Stimulated activated CD8-positive, alpha-beta memory T cell treated with anti-CD3 and anti-CD28 coated beads, Interleukin-15, amount 100 ng/mL, for 4 hours (primary cell): ENCODE measurements at places on chromosomes 12 and 14.

GRCh38 chr14:52077256-52077979, 8.6 kb upstream of the NID2 start:
- no peak for DNase-seq

- DNase-seq = no peak
Observed at GRCh38 chr12:81819991-81820633, 61.0 kb upstream of the PPFIA2 start.

DNA sequence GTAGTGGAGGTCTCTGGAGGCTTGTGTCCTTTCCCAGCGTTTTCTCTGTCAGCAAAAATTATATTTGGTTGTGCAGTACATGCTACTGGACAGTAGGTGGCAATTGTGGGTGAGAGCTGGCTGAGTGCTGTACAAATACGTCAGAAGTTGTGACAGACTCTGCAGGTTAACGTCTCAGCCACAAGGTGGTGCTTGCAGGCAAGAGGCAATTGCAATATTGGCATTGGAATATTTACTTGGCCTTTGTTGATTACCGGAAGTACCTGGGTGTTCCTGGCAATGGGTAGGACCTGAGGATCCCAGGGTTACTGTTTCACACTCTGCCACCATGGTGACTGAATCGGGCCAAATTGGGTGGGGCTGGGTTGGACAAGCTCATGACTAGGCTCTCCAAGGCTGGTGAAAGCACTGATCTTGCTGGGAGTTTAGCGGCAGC, 333.9 kb upstream of the LMO3 start:
- no peak for DNase-seq

DNA sequence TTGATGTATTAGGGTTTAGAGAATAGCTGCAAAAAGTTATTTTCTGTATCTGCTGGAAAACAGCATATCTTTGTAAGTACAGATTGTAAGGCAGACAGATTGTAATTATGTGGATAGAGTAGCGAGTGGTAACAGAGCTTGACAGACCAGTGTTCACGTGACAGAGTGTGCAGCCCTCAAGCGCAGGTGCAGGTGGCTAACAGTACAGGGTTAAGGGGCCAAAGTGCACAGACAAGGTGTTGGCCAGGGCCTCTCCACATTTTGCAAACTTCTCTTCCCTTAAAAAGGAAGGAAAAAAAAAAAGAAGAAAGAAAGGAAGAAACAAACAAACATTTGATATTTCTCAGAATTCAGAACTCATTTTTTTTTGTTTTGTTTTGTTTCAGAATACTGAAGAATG, 25.2 kb upstream of the KLHL42 start:
- no peak for DNase-seq

DNA sequence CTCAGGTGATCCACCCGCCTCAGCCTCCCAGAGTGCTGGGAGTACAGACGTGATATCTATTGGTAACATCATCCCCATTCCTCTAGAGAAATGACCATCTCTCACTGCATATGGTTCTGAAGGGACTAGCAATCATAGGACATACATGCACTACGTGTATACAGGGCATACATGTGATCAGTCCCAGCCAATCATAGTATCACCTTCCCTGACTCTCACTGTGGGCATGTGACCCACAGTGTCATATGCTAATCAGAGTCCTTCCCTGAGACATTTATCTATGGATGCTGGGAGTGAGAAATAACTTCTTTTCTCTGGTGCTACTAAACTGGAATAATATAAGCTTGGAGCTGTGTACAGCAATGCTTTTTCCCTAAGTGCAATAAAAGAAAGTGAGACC, 12.1 kb upstream of the FBXW8 start:
- DNase-seq = no peak

DNA sequence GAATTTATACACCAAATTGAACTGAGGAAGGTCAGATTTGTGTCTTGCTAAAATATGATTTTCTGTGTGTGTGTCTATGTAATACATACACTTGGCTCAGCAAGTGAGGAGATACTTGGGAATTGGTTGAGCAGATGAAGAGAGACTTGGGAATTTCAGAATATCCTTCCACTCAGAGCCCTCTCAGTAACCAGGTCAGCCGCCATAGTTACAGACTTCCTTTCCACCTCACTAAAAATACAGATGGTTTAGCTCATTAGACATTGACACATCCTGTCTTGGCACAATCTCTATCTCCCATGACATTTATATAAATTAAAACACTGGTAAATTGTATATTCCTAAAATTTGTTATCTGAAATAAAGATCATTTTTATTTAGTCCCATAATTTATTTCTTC, 15.9 kb downstream of the PIK3C2G start:
- no peak for DNase-seq

DNA sequence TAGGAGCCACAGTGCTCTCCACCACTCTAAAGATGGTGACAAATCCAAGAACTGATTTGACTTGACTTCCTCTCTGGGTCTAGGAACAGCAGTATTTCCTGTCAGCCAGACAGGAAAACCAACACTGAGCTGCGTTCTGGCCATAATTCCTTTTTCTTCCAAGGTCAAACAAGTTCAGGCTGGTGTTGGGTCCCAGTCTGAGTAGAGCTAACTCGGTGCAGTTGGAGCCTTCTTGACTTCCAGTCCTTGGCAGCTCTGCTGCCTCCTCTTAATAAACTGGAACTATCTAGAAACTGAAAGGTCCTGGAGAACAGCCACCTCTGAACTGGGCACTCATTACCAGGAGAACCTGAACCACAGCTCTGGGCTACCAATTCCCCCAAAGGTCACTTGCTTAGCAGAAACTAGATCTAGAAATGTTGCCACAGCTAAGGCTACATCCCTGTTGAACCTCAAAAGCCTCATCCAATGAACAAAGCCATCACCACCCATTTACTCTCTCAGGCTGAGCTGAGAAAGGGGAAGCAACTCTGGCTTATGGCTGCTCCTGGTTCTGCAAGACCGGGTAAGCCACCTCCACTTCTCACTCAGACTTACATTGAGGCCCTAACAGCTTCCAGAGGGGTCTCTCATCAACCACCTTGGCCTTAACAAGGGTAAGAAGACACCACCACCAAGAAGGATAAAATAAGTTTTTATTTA, 27.7 kb downstream of the MAX start:
- DNase-seq = no peak

GRCh38 chr12:13204428-13204827, 7.9 kb downstream of the EMP1 start:
- DNase-seq = no peak

DNA sequence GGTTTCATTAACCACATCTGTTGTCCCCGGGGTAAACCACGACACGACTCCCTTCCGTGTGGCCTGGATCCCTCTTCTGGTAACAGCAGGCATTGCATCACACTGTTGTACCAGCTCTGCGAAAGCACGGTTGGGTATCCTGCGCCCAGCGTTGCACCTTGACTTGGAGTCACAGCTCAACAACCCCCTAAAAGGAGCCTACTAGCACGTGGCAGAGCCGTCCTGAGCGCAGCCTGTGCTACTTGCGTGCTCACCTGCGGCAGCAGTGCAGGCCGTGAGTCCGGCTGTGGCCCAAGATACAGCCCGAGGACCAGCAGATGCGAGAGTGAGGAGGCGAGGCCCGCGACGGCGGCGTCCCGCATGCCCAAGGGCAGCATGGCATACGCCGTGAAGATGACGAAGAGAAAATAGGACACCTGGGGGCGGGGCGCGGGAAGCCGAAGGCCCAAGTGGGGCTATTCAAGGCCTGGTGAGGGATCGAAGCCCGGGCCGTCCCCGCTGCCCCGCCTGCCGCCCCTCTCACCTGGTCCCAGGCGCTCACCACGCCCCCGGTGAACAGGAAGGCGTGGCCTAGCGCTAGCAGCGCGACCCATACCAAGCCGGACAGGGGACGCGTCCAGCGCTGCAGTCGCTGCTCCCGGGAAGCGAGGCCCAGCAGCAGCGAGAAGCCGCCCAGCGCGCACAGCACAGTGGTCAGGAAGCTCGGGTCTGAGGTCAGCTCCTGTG, 2.4 kb downstream of the ADCY4 start:
- peak; percentile 57 for DNase-seq

DNA sequence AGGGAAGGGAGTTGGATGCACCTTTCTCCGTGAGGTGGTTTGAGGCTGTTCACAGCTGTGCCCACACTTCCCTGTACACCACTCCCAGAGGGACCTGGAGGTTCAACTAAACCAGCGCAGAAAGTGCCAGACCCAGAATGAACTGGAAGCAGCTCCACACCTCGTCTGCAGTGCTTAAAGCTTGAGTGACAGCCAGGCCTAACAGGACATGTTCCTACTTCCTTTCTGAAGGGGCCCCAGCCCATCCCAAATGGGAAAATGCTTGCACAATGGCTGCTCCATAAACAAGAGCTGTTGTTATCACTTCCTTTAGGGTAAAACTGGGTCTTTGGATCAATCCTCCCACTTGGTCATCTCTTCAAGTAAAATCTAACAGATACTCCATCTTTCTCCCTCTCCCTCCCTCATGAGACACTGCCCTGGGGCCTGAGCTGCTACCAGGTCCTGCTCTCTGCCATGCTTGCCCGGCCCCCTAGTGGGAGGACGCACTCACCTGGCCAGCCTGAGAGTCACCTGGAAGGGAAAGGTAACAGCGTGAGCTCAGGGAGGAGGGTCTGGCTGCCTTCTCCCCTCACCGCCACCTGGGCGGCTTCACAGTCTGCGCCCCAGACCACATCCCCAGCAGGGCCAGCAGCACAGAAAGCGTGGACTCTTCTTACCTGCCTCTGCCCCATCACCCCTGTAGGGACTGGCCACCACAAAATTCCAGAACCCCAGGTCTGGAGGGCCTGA, 33.5 kb downstream of the ISCA2 start:
- no peak for DNase-seq

DNA sequence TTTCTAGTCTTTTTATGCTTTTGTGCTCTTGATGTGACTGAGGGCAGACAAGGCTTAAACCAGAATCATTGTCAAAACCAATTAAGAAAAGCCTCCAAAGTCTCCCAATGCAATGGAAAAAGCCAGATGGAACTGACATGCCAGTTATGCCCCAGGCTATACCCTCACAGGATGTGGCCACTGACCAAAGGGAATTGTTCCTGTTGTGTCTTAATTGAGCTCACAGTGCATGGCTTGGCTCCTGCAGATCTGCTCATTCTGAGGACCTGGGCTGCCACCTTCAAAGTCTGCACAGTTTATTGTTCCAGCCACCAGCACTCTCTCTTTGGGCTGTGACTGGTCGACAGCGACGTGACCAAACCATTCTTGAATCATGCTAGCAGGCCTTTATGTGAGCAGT, 17.1 kb upstream of the BICD1 start:
- DNase-seq = no peak

GRCh38 chr12:118908811-118909210, 72.5 kb upstream of the SRRM4 start:
- DNase-seq = no peak

DNA sequence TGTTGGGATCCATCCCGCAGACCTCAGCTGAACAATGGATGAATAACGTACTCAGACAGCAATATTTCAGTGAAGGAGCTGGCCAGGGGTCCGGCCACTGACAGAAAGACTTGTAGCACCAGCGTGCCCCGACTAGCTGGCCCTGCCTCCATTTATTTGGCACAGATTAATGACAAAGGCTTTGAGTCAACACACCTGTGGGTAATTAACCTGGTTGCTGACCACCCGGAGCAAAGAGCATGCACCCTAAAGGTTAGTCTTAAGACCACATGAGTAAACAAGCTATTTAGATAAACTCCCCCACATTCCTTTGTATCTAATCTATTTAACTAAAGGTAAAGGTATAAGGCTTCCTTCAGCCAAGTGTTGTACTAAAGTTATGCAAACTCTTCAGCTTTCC, 868.6 kb downstream of the LRFN5 start:
- DNase-seq = no peak

DNA sequence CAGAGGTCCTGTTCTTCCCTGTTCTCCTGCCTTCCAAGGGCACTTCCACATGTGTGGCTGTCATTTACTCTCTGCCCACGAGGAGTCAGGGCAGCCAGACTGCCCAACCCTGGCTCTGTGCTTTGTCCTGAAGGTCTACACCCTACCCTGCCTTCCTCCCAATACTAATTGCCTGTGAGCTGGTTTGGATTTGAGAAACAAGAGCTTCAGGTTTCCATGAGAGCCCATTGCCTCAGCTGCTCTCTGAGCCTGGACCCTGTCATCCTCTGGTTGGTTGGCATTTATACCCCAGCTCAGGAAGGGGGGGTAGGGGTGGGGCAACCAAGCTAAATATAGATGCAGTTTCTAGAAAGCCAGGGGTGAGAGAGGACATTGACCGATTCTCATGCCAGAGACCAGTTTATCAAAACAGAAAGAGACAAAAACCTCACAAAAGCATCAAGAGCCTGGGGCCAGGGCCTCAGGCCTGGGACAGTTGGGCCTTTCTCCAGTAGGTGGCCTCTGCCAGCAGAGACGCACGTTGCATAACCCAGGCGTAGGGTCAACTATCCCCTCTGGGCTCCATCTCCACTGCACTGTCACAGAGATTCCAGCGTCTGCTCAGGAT, 34.5 kb downstream of the VDR start:
- no peak for DNase-seq

GRCh38 chr14:32254952-32255679, 52.0 kb upstream of the RNU6-8 start:
- DNase-seq = no peak

DNA sequence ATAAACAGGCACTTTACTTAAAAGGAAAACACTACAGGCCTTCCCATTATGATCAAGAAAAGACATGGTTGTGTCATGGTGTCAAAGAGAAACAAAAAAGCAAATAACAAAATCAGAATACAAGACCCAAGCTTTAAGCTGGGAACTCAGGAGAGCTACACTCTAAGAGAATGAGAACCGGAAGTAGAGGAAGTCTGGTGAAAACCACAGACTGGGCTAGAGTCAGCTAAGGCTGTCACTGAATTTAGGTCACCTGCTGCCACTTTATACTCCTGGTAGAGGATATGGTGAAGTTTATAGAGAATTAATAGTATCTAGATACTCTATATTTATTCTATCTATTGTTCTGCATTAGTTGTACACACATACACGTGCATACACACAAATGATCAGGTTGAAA, 971.7 kb downstream of the FLRT2 start:
- no peak for DNase-seq

- DNase-seq = no peak
Observed at GRCh38 chr12:131101703-131102492, 148.2 kb downstream of the ADGRD1 start.

DNA sequence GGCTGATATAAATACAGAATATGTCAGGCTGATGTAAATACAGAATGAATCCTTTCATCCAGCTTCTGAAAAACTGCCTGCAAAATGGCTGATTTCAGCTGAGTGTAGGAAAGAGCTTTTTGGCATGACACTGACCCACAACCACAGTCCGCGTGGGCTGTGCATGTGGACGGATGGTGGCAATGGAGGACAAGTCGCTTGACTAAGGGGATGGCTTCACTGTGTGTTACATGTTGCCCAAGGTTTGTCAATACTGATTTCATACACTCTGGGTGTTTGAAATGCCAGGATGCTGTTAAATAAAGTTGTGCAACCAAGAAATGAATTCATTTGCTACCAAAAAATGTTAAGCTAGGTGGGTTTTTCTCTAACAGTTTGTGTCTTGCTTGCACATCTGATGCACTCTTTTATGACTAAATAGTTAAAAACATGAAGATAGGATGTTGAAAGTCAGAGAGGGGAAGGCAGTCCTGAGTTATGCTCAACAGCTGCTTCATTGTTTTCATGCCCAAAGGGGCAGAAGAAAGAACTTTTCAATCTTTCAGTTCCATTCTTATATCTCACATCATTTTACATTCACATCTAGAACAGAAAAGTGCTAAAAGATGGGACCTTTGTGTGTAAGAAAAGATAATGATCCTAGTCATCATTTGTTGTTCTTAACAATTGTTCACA, 36.5 kb upstream of the OVCH1 start:
- DNase-seq = no peak

GRCh38 chr12:94560431-94561221, 89.7 kb downstream of the TMCC3 start:
- DNase-seq = no peak
